ENCODE measurements at places on chromosomes 13 and 19. TPM values are rescaled to one million over a fixed set of nuclear protein-coding genes. Genes with fewer than 3 reads are reported as not detected.

OR10H5 gene
- not detected for polyA plus RNA-seq

SLC6A16 gene
- polyA plus RNA-seq, result 9.0 TPM

PEG3 gene
- not detected for polyA plus RNA-seq

ZNF491 gene
- not detected for polyA plus RNA-seq

WDR88 gene
- polyA plus RNA-seq, result 0.26 TPM

GNA15 gene
- polyA plus RNA-seq, result 2.3 TPM

- H3K27me3 ChIP-seq, result peaks cover 6% of the 10 kb centered on the region
- no peaks in the 10 kb centered on the region for H3K36me3 ChIP-seq
- H3K4me1 ChIP-seq, result peaks cover 18% of the 10 kb centered on the region
- H3K4me3 ChIP-seq, result peak overlapping the region; percentile 90
- no peak for DNase-seq
Measured at GRCh38 chr19:6373813-6374108, 1.2 kb downstream of the ALKBH7 start.

DNA sequence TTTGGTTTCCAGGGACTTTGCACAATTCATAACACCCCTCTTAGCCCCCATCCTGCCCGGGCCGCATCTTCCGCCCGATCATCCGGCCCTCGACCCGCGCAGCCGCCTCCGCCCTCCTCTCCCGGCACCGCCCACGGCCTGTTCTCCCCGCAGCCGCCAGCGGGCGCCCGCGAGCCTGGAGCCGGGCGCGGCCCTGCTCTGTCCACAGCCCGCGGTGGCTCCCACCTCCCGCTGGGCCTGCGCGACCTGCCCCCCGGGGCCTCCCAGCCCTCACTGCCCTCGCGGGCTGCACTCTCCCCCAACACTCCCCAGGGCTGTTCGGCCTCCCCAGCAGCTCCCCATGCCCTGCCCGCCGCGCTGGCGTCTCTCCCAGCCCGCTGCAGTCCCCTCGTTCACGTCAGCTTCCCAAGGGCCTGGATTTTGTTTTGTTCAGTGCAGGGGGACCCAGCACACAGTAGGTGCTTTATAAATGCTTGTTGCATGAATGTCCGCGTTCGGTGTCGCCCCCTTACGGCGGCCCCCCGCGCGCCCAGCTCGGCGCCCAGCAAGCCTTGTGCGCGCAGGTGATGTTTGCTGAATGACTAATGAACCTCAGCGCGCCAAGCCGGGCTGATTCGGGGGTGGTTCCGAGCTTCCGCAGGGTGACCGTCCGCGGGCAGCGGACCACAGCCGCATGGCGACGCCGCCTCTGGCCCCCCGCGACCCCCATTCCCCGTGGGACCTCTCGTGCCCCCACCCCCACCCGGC, 4.6 kb upstream of the APC2 start:
- peaks cover 23% of the 10 kb centered on the region for H3K4me1 ChIP-seq
- no peaks in the 10 kb centered on the region for H3K36me3 ChIP-seq
- peak; percentile 82 for DNase-seq
- H3K27ac ChIP-seq, result peak overlapping the region; percentile 53
- H3K4me3 ChIP-seq, result peak overlapping the region; percentile 79

DNA sequence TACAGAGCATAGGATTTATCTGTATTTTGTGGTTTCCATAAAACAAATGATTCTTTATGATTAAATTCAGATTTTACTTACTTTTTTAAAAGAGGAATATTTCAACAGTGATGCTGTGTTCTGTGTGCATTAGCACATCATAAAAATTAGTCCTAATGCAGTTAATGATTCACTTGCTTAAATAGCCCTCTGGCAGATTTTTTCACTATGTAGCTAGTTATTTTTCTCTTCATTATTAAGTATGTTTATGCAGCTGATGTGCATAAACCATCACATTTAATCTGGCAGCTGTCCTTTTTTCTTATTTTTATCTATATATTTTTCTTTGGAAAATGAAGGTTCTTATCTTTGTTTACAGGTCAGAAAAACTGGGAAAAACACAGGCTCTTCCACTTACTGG, 127.2 kb downstream of the ZNF486 start:
- H3K4me3 ChIP-seq, result no peak overlapping the region
- H3K27me3 ChIP-seq, result no peaks in the 10 kb centered on the region
- no peak overlapping the region for H3K27ac ChIP-seq
- no peaks in the 10 kb centered on the region for H3K36me3 ChIP-seq
- no peaks in the 10 kb centered on the region for H3K4me1 ChIP-seq

DNA sequence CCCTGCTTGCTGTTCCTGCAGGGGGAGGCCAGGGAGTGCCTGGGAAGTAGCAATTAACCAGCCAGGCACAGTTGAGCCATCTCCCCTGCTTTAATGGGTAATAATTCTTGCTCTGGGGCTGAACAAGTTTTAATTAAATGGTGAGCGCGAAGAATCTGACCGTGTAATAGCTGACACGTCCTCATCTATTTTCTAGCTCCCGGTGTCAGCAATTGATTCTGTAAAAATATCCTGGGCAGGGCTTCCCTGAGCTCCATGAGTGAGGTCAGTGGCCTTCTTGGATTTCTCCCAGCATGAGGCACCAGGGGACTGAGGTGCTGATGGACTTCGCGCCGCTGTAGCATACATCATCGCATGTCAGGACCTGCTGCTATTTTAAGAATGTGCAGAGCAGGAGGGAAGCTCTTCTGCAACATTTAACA, 26.9 kb downstream of the SIPA1L3 start:
- no peak for DNase-seq
- H3K27ac ChIP-seq, result no peak overlapping the region

DNA sequence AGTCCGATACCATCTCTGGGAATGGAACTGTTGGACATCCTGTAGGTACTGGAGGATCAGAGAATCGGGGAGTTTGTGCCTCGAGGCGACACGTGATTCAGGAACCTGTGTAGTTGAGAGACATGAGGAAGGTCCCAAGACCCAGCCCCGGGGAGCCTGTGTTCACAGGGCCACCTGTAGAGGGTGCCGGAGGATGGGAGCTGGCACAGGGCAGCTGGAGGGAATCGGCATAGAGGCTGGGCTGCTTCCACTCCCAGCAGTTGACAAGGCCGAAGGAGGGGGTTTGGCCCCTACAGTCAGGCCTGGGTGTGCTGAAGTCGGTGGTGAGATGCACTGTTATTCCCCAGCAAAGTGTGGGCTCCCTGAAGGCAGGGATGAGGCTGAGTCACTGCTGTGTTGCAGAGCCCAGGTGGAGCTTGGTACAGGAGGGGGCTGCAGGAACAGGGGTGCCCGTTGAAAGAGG, 2.5 kb upstream of the ISYNA1 start:
- peaks cover 35% of the 10 kb centered on the region for H3K27me3 ChIP-seq
- no peak overlapping the region for H3K4me3 ChIP-seq
- peak overlapping the region; percentile 98 for H3K27ac ChIP-seq
- DNase-seq, result no peak

- H3K4me1 ChIP-seq, result no peaks in the 10 kb centered on the region
- no peak overlapping the region for H3K4me3 ChIP-seq
- H3K36me3 ChIP-seq, result no peaks in the 10 kb centered on the region
- no peak for DNase-seq
- H3K27ac ChIP-seq, result no peak overlapping the region
Measured at GRCh38 chr13:62299988-62300387, 884.3 kb upstream of the PCDH20 start.

DNA sequence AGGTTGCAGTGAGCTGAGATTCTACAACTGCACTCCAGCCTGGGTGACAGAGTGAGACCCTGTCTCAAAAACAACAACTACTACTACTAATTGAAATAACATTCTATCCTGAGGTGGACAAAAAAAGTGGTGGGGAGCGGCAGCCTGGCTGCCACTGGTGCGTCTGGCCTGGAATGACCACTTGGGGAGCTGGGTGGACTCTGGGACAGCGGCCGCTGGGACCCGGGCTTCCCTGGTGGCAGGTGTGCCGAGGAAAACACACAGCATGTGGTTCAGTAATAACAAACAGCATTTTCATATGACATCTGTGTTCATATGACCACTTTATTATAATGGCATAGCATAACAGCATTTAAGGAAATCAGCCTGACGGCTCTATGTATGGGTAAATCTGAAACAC, 33.9 kb downstream of the TFDP1 start:
- no peak for DNase-seq
- H3K4me1 ChIP-seq, result no peaks in the 10 kb centered on the region
- H3K4me3 ChIP-seq, result no peak overlapping the region
- H3K36me3 ChIP-seq, result no peaks in the 10 kb centered on the region
- no peak overlapping the region for H3K27ac ChIP-seq

DNA sequence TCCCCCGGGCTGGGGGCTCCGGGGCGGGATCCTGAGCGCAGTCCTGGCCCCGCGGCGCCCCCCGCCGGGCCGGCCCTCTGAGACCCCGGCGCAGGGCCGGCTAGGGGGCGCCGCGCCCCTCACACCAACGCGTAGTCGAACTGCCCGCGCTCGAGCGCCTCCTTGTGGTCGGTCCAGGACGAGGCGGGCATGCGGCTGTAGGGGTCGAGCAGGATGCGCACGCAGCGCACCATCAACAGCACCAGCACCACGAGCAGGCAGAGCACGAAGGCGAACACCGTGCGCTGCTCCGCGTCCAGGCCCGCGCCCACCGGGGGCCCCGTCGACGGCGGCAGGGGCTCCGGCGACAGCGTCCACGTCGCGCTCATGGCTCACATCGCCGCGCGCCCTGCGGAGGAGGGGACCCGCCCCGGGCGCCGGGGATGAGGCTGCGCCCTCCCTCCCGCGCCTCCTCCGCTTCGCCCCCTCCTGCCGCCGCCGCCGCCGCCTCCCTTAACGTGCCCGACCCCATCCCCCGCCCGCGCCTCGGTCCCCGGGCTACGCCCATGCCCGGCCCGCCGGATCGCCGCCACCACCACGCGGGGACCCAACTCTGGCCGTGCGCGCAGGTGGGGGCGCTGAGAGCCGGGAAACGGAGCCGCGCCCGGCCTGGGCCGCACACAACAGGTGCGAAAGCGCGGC, 624 bp downstream of the CTXN1 start:
- peaks cover 14% of the 10 kb centered on the region for H3K27me3 ChIP-seq
- no peaks in the 10 kb centered on the region for H3K36me3 ChIP-seq
- H3K4me3 ChIP-seq, result peak overlapping the region; percentile 82
- H3K27ac ChIP-seq, result peak overlapping the region; percentile 90
- H3K4me1 ChIP-seq, result peaks cover 14% of the 10 kb centered on the region

GRCh38 chr13:21538753-21539152, 65.2 kb downstream of the MICU2 start:
- no peak overlapping the region for H3K27ac ChIP-seq
- peaks cover 26% of the 10 kb centered on the region for H3K4me1 ChIP-seq
- H3K27me3 ChIP-seq, result peaks cover 4% of the 10 kb centered on the region

- H3K4me1 ChIP-seq, result peaks cover 3% of the 10 kb centered on the region
- H3K27ac ChIP-seq, result no peak overlapping the region
- no peak overlapping the region for H3K4me3 ChIP-seq
- H3K27me3 ChIP-seq, result peaks cover 3% of the 10 kb centered on the region
Measured at GRCh38 chr13:76398425-76398824, 487.8 kb downstream of the KCTD12 start.

DNA sequence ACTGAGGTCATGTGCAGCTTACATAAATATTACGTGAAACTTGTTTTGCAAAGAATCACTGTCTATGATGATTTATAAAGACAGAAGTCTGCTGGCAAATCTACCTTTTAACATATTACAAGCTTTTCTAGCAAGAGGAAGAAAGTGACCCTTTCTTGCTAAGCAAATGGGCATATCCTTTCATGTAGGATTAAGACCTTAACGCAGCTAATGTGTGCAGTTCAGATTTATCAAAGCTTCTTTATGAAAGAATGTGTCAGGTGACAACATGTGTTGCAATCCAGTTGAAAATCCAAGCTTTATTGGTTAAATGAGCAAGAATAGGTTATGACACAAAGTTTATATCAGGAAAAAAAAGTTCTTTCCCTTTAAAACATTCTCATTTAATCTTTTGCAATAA, 115.6 kb upstream of the NBEA start:
- H3K36me3 ChIP-seq, result no peaks in the 10 kb centered on the region
- no peak overlapping the region for H3K27ac ChIP-seq
- H3K27me3 ChIP-seq, result no peaks in the 10 kb centered on the region
- H3K4me1 ChIP-seq, result no peaks in the 10 kb centered on the region

DNA sequence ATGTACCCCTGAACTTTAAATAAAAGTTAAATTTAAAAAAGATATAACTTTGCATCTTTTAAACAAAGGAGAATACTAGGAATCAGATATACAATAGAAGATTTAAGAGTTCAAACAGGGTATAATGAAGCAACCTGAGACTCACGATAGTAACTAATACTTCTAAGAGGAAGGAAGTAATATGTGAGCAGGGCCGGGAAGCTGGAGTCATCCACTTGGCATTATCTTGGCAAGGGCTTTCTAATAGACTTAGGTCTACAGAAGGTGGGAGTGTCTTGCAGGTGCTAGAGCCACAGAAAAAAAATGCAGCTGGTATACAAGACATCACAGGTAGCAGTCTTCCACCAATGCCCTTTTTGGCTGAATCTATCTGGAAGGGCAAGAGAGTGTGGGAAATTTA, 231.9 kb downstream of the KCTD12 start:
- H3K27me3 ChIP-seq, result peaks cover 2% of the 10 kb centered on the region
- no peak overlapping the region for H3K4me3 ChIP-seq
- no peak for DNase-seq
- no peaks in the 10 kb centered on the region for H3K36me3 ChIP-seq

DNA sequence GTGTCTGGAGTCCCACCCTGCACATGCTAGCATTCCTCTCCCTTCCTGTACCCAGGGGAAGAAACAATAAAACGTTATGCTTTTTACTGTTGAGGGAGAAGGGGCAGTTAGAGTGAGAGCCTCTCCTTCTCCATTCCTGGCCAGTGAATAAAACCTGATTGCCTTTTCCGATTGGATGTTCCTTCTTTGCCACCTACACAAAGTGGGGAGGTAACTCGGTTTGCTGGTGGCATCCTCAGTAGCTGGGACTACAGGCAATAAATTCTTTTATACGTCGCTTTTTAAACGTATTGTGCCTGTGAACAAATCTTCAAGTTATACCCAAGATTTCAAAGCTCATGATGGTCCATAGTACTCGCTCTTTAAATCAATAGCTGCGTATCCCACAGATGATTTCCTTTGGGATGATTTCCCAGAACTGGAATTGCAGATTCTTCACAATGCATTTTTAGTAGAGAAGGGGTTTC, 660 bp upstream of the MVB12A start:
- H3K27me3 ChIP-seq, result peaks cover 2% of the 10 kb centered on the region
- DNase-seq, result no peak
- peak overlapping the region; percentile 94 for H3K4me3 ChIP-seq
- peak overlapping the region; percentile 94 for H3K27ac ChIP-seq

- no peaks in the 10 kb centered on the region for H3K4me1 ChIP-seq
- no peak overlapping the region for H3K27ac ChIP-seq
- no peak for DNase-seq
- H3K4me3 ChIP-seq, result no peak overlapping the region
- H3K27me3 ChIP-seq, result no peaks in the 10 kb centered on the region
Measured at GRCh38 chr19:21900401-21900800, 64.4 kb upstream of the ZNF43 start.

GRCh38 chr13:32447894-32448623, 20.1 kb upstream of the N4BP2L1 start:
- peaks cover 3% of the 10 kb centered on the region for H3K27me3 ChIP-seq
- no peaks in the 10 kb centered on the region for H3K4me1 ChIP-seq
- H3K27ac ChIP-seq, result no peak overlapping the region
- no peak overlapping the region for H3K4me3 ChIP-seq
